ENCODE measurements at places on chromosomes 6 and 20.

DNA sequence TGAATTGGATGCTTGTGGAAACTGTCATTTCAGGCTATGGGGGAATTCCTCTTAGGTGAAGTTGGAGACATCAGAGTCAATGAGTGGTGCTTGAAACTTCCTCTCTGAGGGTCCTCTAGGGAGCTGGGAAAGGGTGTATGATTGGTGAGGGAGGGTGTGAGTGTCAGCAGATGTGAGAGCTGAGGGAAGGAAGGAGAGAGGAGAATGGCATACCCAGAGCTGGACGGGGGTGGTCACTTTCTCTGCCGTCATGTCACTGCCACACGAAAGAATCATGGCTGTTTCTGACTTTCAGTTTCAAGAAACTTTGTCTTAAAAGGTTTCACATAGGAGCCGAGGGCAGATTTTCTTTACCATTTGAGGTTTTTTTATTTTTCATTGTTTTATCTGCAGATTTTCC is 50.3 kb downstream of the DEK start:
- DNase-seq: no peak

- no peak for DNase-seq
Measured at GRCh38 chr20:20823476-20823881, 111.0 kb upstream of the RALGAPA2 start.

DNA sequence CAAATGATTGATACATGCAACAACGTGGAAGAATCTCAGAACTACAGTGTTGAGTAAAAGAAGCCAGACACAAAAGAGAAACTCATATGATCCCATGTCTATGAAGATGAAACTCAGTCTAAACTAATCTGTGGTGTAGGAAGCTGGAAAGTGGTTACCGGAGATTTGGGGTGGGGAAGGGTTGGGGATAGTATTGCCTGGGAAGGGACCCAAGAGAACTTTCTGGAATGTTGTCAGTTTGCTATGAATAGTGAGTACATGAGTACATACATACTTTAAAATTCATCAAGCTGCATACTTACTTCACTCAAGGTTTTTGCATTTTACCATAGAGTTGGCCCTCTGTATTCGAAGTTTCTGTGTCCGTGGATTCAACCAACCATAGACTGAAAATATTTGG is 106.0 kb downstream of the SAMD5 start:
- no peak for DNase-seq

GRCh38 chr20:42906120-42906519 is 283.6 kb downstream of the PTPRT start:
- no peak for DNase-seq

DNA sequence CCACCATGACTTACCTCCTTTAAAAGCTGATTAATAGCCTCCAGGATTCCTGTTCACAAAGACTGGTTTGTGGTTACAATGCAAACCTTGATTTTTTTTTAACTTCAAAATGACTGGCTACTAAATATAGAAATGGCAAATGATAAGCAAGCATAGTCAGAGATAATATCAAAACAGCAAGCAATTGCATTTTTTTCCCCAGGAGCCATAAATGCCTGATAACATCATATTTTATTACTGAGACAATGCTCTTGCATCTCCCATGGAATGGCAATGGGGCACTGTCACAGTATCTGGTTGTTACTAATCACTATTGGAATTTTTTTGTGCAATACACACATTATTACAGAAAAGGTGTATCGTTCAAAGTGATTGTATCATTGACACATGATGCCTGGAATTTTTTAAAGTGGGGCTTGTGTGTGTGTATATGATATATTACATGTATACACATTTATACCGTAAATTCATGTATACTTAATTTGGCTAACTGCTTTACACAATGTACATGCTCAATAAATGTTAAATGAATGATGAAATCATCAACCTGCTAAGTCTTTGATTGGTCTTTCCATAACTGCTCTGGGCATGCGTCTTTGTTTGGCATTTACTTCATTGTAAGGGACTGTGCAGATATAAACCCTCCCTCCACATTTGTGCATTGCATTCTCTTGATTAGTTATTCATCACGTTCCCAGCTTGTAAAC is 980 bp upstream of the SALL4 start:
- DNase-seq: no peak

DNA sequence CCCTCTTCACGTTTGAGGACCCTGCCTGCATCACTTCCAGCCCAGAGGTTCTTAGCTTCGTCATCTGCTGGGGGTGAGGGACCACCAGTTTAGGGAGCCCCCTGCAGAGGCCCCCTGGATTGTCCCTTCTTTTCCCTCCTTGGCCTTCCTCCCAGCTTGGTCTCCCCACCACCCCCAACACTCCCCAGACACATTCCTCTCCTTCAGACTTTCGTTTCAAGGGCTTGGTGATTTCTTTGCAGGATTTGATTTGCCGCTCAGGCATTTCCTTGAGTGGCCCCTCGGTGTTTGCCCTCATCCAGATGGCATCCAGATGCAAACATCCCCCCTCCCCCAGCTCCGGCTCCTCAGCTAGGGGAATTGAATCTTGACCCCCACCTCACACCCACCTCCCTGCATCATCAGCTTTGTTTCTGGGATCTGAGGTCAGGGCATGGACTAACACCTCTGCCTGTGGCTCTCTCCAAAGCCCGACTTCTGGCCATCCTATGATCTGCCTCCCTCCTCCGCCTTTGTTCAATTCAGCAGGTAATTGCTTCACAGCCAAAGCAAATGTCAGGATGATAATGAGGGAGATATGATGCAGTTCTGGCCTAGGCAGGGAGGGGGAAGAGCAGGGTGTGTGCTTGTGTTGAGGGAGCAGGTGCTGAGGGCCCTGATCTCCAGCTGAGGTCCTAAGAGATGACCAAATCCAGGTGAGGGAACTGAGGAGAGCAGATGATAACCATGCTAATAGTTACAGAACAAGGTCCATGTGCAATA is 141.5 kb downstream of the VEGFA start:
- DNase-seq: no peak

DNA sequence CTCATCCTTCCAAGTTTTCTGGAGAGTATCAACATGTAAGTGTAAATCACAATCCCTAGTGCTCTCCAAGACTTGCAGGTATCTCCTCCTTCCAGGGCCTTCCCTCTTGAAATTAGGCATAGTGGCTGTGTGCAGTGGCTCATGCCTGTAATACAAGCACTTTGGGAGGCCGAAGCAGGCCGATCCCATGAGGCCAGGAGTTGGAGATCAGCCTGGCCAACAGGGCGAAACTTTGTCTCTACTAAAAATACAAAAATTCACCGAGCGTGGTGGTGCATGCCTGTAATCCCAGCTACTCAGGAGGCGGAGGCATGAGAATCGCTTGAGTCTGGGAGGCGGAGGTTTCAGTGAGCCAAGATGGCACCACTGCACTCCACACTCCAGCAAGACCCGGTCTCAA is 9.4 kb upstream of the ANGPT4 start:
- DNase-seq: no peak

DNA sequence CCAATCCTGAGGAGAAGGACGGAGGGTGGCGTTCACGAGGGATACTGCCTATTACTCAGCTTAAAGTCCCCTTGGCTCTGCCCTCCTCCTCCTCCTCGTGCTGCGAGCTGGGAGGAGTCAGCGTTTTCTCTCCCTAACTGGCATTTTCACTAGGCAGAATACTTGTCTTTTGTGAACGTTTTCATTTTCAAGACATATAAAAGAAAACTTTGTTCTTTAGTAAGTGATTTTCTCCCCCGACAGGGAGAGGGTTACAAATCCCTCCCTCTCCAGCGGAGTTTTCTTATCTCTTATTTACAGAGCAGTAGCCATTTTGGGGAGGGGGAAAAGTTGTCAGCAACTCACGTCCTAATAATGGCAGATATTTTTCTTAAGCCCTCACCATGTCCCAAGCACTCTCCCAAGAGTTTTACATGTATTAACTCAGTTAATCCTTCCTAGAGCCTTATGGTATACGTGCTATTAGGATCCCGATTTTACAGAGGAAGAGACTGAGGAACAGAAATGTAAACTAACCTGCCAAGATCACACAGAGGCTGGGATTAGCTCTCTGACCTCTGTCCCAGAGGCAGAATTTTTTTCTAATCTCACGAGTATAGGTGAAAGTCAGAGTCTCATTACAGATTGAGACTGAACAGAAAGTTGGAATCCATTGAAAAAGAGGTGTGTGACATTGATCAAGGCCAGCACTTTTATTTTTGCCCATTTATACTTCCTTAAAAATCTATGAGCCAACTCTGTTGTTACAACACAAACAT is 30.0 kb upstream of the ZNF217 start:
- DNase-seq: peak; percentile 56

GRCh38 chr20:34891166-34892062 is 15.0 kb downstream of the ACSS2 start:
- peak; percentile 46 for DNase-seq

GRCh38 chr6:219019-219570 is 73.2 kb upstream of the DUSP22 start:
- DNase-seq: no peak

- DNase-seq: no peak
Measured at GRCh38 chr20:37395921-37396415, 50.0 kb downstream of the SRC start.

DNA sequence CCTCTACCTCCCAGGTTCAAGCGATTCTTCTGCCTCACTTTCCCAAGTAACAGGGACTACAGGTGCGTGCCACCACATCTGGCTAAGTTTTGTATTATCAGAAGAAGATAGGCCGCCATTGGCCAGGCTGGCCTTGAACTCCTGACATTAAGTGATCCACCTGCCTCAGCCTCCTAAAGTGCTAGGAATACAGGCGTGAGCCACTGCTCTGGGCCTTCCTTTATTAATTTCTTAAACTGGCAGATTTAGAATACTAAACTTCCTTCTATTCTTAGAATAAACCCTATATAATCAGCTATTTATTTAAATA is 86.6 kb downstream of the HFE start:
- DNase-seq: no peak

DNA sequence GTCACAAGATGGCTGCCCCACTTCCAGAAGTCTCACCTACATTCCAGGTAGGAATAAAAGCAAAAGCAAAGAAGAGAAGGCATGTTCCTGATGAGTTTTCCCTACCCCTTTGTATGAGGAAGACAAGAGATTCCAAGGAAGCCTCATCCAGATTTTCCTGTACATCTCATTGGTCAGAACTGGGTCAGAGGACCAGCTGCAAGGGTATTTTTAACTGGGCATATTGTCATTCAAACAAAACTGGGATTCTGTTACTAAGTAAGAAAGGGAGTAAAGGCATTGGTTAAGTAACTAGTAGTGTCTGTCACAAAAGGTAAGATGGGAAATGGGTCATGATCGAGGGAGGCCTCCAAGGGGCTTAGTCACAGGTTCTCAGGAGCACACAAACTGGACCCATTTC is 28.2 kb upstream of the RIMS4 start:
- no peak for DNase-seq

DNA sequence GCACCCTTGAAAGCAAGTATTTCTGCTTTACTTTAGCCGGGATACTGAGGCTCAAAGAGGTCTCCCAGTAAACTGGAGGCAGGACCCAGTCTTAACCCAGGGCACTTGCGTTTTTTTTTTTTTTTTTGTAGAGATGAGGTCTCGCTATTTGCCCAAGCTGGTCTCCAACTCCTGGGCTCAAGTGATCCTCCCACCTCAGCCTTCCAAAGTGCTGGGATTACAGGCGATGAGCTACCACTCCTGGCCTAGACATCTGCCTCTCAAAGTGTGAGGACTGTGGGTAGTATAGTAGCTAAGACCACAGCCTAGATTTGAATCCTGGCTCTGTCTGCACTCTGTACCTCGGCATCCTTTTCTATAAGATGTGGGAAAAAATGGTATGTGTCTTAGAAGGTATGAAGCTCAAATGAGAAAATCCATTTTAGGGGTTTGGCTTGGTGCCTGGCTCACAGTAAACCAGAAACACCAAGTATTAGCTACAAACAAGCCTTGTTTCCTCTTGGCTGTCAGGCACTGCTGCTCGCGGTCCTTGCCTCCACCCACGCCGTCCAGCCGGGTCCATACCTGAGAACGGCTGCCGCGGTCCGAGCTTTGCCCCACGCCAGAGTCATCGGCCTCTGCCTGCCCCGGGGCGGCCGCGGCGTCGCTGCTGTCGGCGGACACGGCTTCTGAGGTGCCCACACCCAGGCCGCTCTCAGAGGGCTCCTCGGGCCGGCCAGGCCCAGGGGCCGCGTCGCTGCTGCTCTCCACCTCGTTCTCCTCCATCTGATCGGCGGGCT is 1.2 kb downstream of the ZNF335 start:
- DNase-seq: peak; percentile 57

GRCh38 chr20:47493963-47494293 is 7.8 kb upstream of the NCOA3 start:
- no peak for DNase-seq

GRCh38 chr6:157823001-157823527 is at the start of gene SNX9:
TSS of gene SNX9 (plus strand) at chr6:157823246. CDS start at chr6:157823435, 189 bp downstream.
- DNase-seq: peak; percentile 84

GRCh38 chr6:157170535-157170934 is 152.8 kb downstream of the TMEM242 start:
- DNase-seq: no peak

- DNase-seq: no peak
Measured at GRCh38 chr6:104521176-104521575, 338.5 kb downstream of the HACE1 start.

GRCh38 chr20:57503035-57503658 is 21.8 kb downstream of the CTCFL start:
- no peak for DNase-seq

DNA sequence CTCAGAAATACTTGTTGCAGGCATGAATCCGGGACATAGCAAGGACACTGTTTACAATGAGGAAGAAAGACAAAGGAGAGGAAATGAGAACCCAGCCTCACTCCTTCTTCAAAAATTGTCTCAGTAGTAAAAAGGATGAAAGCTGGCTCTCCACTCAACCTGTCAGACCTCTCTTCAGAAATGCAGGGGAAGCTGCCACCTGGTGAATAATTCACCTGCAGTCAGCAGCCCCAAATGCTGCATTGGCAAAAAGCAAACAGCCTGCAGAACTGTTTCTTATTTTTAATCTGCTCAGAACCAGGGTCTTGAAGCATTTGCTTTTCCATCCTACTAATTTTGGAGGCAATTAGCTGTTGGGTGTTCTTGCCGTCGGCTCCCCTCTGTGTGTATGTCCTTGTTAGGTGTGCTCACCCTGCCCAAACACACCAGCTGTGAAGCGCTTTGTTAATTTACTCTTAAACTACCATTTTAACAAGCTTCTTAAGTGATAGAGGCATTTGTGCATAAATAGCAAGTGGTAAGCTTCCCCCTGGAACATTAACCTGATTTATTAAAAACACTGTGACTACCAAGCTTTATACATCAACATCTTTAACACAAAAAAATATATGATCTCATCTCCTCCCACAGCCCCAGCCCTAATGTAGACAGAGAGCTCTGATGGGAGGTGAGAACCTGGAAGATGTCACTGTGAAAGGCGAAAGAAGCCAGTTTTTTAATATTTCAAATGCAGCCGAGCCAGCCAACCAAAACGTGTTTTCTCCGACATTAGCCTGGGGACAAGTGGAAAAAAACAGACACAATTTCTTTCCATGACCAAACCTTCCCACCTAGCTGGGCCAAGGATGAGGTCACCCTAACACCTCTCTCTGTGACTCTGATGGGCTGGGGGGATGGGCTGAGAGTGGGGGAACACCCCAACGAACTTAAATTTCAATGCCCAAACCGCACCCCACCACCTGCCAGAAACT is 451.0 kb upstream of the SULF2 start:
- DNase-seq: no peak
